ENCODE measurements at places on chromosomes 12 and 14. TPM values are rescaled to one million over a fixed set of nuclear protein-coding genes. Genes with fewer than 3 reads are reported as not detected.

The RTN1 gene
- polyA plus RNA-seq = 1,179 TPM

The KCNJ8 gene
- 0.34 TPM for polyA plus RNA-seq

The ABCD2 gene
- polyA plus RNA-seq = 0.43 TPM

The PRH2 gene
- not detected for polyA plus RNA-seq

The PAH gene
- polyA plus RNA-seq = not detected

The PRR4 gene
- 4.8 TPM for polyA plus RNA-seq

The ERP27 gene
- polyA plus RNA-seq = not detected

The CLEC14A gene
- polyA plus RNA-seq = not detected

The LRRK2 gene
- 0.54 TPM for polyA plus RNA-seq

The ANKRD33 gene
- polyA plus RNA-seq = not detected

The SAMD15 gene
- 2.8 TPM for polyA plus RNA-seq

The AKAP3 gene
- 1.6 TPM for polyA plus RNA-seq

The C14orf39 gene
- 0.12 TPM for polyA plus RNA-seq

The EDDM3A gene
- polyA plus RNA-seq = not detected

The LYSET gene
- polyA plus RNA-seq = 24.0 TPM

The CLECL1 gene
- polyA plus RNA-seq = not detected

Data from neural cell (in vitro differentiated cells).